ENCODE measurements at places on chromosomes 3 and 15.

DNA sequence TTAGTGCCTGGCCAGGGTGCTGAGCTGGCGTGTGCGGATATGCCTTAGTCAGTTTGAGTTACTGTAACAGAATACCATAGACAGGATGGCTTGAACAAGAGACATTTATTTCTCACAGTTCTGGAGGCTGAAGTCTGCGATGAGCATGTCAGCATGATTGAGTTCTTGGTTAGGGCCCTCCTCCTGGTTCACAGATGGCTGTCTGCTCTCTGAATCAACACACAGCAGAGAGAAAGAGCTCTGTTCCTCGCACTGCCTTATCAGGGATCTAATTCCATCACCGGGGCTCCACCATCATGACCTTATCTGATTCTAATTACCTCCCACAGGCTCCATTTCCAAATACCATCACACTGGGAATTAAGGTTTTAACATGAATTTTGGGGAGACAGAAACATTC, 386.6 kb upstream of the DPH6 start:
- no peak for DNase-seq

DNA sequence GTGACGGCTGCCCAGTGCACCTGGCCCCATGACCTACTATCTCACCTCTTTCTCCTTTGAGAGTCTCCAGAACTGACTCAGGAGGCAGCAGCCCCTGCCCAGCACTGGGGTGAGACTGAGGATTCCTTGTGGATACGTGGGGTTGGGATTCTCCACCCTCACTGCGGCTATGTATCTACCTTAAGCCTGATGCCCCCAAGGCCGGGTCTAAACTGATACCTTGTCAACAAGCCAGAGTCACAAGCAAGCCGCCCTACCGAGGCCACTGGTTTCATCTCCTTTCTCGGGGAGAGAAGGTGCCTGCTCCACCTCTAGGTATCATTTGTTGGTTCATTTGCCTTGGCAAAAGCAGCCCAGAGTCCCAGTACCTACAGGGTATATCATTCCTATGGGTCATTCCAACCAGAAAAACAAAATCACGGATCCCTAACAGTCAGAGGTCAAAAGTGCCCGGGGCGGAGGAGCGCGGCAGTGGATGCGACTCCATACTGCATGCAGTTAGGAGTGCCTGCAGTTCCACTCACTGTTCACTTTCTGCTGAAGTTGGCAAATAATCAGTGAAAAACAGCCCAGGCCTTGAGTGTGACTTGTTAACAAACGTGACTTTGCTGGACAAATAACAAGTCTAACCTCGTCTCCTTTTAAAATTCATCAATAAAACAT, 47.5 kb downstream of the ABTB1 start:
- no peak for DNase-seq

- no peak for DNase-seq
Observed at GRCh38 chr15:96329403-96329981, 1.0 kb upstream of the NR2F2 start.

- DNase-seq = no peak
Observed at GRCh38 chr15:67177752-67178151, 76.7 kb downstream of the AAGAB start.

GRCh38 chr3:171390051-171390941, 69.9 kb downstream of the TNIK start:
- no peak for DNase-seq

Measured in activated T-cell treated with anti-CD3 and anti-CD28 coated beads for 48 hours (primary cell).